ENCODE measurements at places on chromosomes 12 and 14.

DNA sequence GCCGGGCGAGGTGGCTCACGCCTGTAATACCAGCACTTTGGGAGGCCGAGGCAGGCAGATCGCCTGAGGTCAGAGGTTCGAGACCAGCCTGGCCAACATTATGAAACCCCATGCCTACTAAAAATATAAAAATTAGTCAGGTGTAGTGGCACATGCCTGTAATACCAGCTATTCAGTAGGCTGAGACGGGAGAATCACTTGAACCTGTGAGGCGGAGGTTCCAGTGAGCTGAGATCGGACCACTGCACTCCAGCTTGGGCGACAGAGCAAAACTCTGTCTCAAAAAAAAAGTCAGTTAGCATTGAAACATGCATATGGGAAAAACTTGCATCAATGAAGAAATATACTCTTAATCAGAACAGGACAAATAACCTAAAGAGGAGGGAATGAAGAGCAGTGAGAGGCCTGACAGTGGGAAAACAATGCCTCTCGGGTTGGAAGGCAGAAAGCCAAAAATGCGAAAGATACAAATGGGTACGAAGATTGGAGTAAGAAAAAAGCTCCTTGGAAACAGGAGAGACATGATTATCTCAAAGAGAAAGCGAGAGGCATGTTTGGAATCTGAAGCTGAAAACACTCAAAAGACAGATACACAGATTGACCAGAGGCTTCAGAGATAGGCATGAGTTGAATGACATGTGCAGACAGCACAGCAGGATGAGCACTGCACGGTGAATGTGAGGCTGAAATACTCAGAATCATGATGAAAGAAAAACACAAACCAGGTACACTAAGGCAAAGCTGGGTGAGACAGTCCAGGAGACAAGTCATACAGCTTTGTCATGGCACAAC lies 30.6 kb downstream of the RESF1 start:
- H3K27me3 ChIP-seq: no peaks in the 10 kb centered on the region
- H3K4me3 ChIP-seq: peak overlapping the region; percentile 44
- H3K27ac ChIP-seq: peak overlapping the region; percentile 93
- DNase-seq: no peak
- peaks cover 91% of the 10 kb centered on the region for H3K36me3 ChIP-seq
- H3K4me1 ChIP-seq: peaks cover 60% of the 10 kb centered on the region

GRCh38 chr12:56631790-56632700 lies 1.9 kb upstream of the BAZ2A start:
- peak; percentile 68 for DNase-seq
- peak overlapping the region; percentile 82 for H3K27ac ChIP-seq
- H3K4me3 ChIP-seq: peak overlapping the region; percentile 42
- H3K27me3 ChIP-seq: no peaks in the 10 kb centered on the region
- H3K36me3 ChIP-seq: peaks cover 8% of the 10 kb centered on the region

DNA sequence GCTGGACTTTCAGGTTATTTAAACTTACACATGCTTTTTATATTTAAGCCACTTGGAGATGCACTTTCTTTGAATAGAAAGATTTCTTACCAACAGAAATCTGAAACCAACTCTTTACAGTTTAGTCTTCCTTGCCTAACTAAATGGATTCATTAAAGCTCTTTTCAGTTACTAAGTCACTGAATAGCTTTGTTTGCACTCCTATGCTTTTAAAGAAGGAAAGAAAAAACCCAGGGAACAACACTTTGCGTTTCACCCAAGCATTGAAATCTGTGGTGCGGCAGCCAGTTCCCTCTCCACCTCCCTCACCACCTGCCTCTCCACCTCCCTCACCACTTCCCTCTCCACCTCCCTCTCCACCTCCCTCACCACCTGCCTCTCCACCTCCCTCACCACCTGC lies 70.3 kb downstream of the RIMBP2 start:
- no peak for DNase-seq
- no peak overlapping the region for H3K27ac ChIP-seq
- H3K4me1 ChIP-seq: no peaks in the 10 kb centered on the region
- H3K4me3 ChIP-seq: no peak overlapping the region
- H3K36me3 ChIP-seq: no peaks in the 10 kb centered on the region

GRCh38 chr12:99766408-99766807 lies 118.9 kb downstream of the GARIN6 start:
- no peaks in the 10 kb centered on the region for H3K4me1 ChIP-seq
- no peaks in the 10 kb centered on the region for H3K36me3 ChIP-seq
- no peak overlapping the region for H3K27ac ChIP-seq

- H3K27ac ChIP-seq: peak overlapping the region; percentile 94
- DNase-seq: peak; percentile 34
- no peaks in the 10 kb centered on the region for H3K27me3 ChIP-seq
- peak overlapping the region; percentile 65 for H3K4me3 ChIP-seq
These were observed 31.3 kb downstream of the CLECL1 start for GRCh38 chr12:9701380-9702154.
